ENCODE measurements at places on chromosomes 7 and 10.
A peak's percentile ranks its signal among the peaks of the same experiment; 100 is the strongest.

DNA sequence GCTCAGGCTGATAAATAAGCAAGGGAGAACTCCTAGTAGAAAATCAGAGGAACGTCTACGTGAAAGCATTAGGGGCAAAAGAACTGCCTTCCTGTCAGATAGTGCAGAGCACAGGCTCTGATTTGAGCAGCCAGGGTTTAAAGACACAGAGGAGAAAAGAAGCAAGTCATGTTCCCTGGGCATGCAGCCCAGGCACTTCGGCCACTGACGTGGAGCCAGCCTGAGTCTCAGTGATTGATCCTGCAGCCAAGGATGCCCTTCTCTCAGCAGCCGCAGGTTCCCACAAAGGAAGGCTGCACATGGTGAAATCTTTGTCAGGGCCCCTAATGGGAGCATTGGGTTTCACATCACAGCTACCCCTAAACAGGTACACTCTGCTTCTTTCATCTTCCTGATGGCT, 161.7 kb upstream of the HPS1 start:
- DNase-seq, result no peak

- DNase-seq, result no peak
These were observed 11.6 kb upstream of the FRAT1 start for GRCh38 chr10:97307441-97307840.

- no peak for DNase-seq
These were observed 155.1 kb upstream of the AUTS2 start for GRCh38 chr7:69443136-69443535.

DNA sequence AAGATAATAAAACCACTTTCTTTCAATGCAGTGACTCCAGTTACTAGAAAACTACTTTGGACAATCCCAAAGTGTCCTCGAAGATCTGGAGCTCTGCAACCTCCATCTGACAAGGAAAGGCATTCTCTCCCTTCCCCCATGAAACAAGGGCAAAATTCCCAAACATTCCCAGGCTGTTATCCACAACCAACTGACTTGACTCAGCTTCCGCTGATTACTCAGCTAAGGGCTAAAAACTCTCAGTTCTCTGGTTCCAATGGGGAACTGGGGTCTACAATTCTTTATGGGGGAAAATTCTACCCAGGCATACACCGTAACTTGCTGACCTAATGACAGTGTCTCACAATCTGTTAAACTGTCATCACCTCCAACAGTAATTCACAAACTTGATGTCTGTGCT, 48.4 kb downstream of the SFMBT2 start:
- DNase-seq, result no peak

DNA sequence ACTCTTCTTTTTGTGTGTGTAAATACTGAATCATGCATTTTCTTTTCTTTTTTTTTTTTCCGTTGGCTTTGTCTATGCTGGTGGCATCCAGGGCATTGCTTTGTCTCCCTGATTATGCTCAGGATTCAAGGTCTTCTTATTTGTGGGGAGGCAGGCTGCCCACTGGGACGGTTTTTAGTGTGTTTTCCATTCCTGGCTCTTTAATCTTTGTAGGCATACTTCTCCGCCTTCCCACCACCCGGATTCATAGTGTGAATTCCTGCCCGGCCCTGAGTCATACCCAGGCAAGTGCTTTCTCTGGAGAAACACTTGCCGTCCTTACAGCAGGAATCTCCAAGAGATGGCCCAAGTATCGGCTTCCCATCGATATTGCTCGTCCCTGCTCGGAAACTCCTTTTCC, 5.2 kb downstream of the ZNF655 start:
- DNase-seq, result peak; percentile 49

DNA sequence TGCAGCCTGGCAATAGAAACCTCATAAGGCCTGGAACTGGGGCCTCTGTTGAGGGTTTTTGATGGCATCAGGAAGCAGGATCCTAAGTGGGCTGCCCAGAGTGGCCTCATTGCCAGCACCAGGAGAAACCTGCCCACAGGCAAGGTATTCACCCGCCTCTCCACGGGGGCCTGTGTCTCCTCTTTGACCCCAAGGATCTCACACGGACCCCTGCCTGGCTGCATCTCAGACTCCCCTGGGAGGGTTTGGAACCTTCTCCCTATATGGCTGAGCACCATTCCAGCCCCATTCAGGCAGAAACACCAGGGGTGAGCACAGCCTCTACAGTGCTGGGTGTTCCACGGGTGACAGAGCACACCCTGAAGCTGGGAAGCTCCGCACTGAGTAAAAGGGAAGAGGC, 14.6 kb upstream of the C10orf71 start:
- no peak for DNase-seq

DNA sequence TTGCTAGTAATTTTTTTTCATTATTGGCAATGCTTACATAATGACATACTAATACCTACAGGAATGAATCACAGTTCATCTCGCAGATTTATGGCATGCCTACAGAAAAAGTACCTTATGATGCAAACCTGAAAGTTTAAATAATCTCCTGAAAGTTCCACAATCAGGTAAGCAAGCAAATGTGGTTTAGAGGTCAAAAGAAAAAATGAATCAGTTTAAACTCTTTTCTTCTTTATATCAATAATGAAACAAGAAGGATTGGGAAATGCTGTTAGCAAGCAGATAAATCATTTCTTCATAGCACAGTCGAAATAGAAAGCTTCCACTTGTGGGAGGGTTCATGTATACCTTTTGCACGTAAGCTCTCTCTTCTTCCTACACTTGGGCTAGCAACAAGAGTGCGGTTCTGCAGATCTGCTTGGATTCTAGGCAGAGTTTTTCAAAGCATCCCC, 53.7 kb upstream of the MTPN start:
- DNase-seq, result no peak

DNA sequence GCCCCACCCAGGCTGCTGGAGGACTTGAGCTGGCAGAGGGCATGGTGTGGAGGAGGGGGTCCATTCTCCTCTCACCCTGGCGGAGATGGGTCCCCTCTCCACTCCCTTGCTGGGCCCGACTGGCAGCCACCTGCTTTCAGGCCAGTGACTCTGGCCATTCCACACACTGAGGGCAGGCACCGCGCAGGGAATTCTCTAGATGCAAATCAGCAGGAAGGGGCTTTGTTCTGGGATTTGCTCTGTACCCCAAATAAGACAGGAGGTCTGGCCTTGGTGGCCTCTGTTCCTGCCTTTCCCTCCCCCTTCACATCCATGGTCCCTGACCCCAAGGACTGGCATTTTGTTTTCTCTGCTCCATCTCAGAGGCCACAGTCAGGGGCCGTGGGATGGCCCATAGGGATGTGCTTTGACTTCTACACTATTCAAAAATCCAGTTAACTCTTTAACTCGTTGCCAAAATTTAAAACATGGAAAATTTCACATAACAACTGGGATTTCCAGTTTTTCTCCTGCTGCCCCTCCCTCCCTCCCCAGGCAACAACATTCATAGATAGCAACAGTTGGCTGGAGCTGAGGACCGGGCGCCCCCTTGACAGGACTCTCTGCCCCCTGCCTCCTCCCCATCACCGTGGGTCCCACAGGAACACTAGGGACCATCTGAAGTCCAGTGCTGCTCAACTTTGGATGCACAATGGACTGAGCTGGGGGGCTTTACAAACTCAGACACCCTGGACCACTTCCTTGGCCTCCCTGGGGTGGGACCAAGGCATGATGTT, 33.9 kb downstream of the PPIF start:
- DNase-seq, result no peak

- no peak for DNase-seq
These were observed 42.2 kb downstream of the BAIAP2L1 start for GRCh38 chr7:98358706-98359105.

DNA sequence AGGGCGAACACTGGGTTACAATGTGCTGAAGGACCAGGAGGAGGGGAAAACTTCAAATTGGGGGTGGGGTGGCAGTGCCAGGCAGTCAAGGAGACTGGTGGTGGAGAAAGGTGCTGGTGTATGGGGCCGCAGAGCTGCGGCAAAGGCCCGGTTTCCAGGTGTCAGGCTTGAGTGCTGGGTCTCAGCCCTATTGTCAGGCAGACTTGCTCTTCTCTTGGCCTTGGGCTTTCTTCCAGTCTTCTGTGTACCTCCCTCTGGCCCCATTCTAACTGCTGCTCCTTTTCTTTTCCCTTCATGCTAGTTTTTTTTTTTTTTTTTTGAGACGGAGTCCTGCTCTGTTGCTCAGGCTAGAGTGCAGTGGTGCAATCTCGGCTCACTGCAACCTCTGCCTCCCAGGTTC, 51.0 kb downstream of the POLR3A start:
- no peak for DNase-seq

- no peak for DNase-seq
These were observed 15.1 kb downstream of the GATA3 start for GRCh38 chr10:8069627-8070026.

- no peak for DNase-seq
These were observed 59.3 kb downstream of the CTBP2 start for GRCh38 chr10:125101049-125101448.

DNA sequence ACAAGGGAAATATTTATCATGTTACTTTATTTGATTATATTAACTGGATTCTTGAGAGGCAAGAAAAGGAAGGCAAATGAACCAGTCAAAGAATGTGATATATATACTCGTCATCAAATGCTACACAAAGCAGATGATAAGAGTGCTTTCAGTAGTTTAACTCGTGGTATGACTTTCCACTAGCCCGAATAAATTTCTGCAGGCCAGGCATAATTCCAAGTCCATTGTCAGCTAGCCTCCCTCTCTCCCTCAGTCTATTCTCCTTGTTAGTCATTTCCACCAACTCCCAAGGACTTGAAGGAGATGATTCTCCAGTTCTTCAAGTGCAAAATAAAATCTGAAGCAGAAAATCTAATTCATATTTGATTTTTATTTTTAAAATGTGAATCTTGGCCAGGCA, 190.5 kb downstream of the GLI3 start:
- no peak for DNase-seq

DNA sequence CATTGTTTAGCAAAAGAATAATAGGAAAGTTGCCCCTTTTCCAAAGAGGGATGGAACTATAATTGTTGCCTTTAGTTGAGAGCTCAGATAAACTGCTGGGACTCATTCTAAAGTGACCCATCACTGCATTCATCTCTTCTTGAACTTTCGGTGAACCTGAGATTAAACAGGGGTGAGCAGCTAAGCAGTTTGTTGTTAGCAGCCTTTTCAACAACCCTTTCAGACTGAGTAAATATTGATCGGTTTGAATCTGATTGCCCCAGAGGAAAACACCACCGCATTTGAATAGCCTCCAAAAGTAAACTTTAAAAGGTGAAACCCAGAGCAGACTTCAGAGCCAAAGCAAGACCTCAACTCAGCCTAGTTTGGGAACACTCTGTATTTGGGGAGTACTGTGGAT, 4.7 kb downstream of the HOXA1 start:
- DNase-seq, result no peak

GRCh38 chr7:120989257-120990220, 1.0 kb downstream of the CPED1 start:
- DNase-seq, result no peak

- DNase-seq, result no peak
These were observed 1027.7 kb downstream of the LRMDA start for GRCh38 chr10:76459016-76459730.

GRCh38 chr7:90181485-90181884, 27.2 kb downstream of the STEAP1 start:
- no peak for DNase-seq

DNA sequence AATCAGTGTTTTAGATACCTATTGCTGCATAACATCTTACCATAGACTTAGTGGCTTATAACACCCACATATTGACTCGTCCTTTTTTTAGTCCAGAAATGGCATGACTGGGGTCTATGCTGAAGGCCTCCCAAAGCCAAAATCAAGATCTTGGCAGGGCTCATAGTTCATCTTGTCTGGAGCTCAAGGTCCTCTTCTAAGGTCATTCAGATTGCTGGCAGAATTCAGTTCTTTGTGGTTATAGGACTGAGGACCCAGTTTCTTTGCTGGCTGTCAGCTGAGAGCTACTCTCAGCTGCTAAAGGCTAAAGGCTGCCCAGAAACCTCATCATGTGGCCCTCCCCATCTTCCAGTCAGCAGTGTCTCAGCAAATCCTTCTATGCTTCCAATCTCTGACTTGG, 165.5 kb downstream of the FAM107B start:
- DNase-seq, result no peak

- no peak for DNase-seq
These were observed 21.1 kb downstream of the CRPPA start for GRCh38 chr7:16399916-16400892.

DNA sequence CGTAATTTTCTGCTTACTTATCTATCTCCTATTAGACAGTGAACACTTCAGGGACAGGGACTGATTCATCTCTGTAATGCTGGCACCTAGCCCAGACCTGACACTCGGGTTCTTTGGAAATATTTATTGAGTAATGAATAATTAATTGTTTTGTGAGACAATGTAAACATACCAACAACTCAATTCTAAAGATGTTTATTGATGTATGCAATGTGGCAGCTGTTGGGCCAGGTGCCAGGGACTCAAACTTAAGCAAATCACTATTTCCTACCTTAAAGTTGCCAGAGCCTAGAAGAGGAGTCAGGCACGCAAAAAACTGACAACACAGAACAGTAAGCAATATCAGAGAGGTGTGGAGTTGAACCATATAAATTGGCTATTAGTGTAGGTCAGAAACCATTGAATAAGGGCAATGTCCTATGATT, 63.6 kb upstream of the BMPER start:
- no peak for DNase-seq

- no peak for DNase-seq
These were observed 66.6 kb upstream of the MGMT start for GRCh38 chr10:129400426-129400825.

GRCh38 chr10:101031796-101032636, 982 bp downstream of the SFXN3 start:
- DNase-seq, result no peak

GRCh38 chr7:95469187-95469586, 16.6 kb upstream of the ASB4 start:
- DNase-seq, result no peak

DNA sequence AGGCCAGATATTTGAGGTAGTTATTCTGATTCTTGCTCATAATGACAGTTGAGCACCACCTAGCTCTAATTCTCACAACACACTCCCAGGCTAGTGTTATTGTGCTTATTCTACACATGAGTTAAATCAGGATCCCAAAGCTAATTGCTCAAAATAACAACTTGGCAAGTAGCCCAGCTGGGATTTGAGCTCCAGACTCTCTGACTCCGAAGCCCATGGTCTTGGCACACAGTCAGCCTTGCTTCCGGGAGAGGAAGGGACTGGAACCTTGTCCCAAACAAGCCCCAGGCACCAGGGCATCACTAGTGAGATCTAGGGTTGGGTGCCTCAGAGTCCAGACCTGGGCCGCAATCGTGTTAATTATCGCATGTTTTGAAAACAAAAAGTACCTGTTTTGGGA, 101.4 kb downstream of the GPAM start:
- no peak for DNase-seq
